HFFc6 (cell line): ENCODE measurements at places on chromosomes 1 and 21. TPM values are rescaled to one million over a fixed set of nuclear protein-coding genes. Genes with fewer than 3 reads are reported as not detected.

DNA sequence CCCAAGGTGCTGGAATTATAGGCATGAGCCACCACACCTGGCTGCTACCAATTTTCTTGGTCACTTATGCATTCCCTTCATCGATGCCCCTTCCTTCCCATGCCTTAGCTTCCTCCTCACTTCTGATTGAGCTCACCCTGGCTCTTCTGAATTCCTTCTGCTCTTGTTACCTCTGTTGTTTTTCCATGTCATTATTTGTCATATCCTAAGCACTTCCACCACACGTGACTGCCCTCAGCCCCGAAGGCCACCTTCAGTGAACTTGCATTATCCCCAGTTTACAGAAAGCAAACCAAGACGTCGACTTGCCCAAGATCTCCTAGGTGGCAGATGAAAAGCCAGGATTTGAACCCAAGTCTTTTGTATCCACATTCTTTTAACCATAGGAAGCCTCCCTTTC lies 30.7 kb downstream of the CA6 start:
- H3K27me3 ChIP-seq = peaks cover 16% of the 10 kb centered on the region
- no peak overlapping the region for H3K4me3 ChIP-seq
- peaks cover 15% of the 10 kb centered on the region for H3K4me1 ChIP-seq
- peaks cover 5% of the 10 kb centered on the region; the same call in 1 of the 2 replicates for H3K36me3 ChIP-seq
- DNase-seq = no peak

GRCh38 chr21:28790335-28790734 lies 202.3 kb downstream of the LTN1 start:
- peaks cover 3% of the 10 kb centered on the region; the same call in 1 of the 2 replicates for H3K36me3 ChIP-seq
- H3K27ac ChIP-seq = no peak overlapping the region
- H3K4me1 ChIP-seq = peaks cover 29% of the 10 kb centered on the region
- no peak for DNase-seq

DNA sequence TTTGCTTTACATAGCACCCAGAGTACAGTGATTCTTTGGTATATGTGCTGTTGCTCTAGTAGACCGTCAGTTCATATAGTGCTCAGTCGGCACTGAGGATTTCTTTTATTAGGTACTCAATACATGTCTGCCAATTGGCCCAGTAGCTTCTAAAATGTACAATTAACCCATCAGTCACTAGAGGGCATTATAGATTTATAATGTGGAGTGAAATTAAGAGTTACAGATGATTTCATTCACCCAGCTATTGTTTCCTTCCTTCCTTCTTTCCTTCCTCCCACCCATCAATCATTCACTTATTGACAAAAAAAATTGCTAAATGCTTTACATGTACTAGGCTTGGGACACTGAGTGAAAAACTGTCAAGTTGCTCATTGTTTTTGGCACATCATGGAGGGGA lies 263.6 kb upstream of the USP24 start:
- H3K27ac ChIP-seq = no peak overlapping the region
- DNase-seq = peak; percentile 31
- peaks cover 2% of the 10 kb centered on the region; the same call in 1 of the 2 replicates for H3K27me3 ChIP-seq

DNA sequence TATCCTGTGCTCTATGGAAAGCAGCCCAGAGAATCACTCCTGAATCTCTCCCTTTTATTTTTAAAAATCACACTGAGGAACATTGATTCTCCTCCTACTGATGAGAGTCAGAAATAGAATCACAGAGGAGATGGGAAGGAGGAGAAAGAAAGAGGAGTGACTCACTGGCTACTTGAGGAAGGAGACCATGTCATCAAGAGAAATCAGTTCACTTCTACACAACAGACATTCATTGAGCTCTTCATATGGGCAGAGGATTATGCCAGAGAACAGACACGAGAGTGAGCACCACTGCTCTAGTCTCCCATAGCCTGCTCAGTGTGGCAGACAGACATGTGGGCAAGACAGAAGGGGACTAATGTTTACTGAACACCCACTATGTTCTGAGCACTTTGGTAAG lies 44.2 kb downstream of the RAB3B start:
- H3K4me1 ChIP-seq = peaks cover 55% of the 10 kb centered on the region
- peak overlapping the region; percentile 47; the same call in 1 of the 2 replicates for H3K4me3 ChIP-seq
- DNase-seq = peak; percentile 49
- peaks cover 62% of the 10 kb centered on the region for H3K36me3 ChIP-seq

- DNase-seq = peak; percentile 36
- peak overlapping the region; percentile 96 for H3K4me3 ChIP-seq
- peaks cover 51% of the 10 kb centered on the region for H3K4me1 ChIP-seq
- H3K27me3 ChIP-seq = no peaks in the 10 kb centered on the region; the same call in 1 of the 2 replicates
Observed at GRCh38 chr1:93878501-93878888, 511 bp downstream of the DNTTIP2 start.

DNA sequence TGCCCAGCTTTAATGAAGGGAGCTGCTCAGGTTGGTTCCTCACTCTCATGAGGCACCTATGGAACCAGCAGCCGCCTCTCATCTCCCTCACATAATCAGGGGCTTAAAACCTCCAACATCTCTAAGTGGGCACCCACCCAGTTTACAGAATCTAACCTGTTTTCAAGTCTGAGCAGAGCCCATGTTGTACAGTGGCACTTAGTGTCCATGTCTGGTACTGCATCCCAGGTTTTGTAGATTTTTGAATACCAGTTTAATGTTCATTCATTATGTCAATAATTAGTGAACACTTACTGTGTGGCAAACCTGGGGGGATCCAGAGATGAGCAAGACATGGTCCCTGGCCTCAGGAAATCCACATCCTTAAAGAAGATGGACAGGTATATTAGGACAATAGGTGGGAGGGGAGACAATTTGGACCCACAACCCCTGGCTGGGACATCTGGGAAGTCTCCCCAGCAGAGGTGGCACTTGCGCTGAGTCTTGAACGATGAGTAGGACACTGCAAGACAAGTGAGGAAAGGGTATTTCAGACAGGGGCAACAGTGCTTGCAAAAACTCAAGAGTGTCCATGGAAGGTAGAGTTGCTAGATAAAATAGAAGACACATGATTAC lies 83.3 kb downstream of the LACTBL1 start:
- peaks cover 3% of the 10 kb centered on the region for H3K27me3 ChIP-seq
- no peak overlapping the region; the same call in 1 of the 2 replicates for H3K27ac ChIP-seq
- peaks cover 15% of the 10 kb centered on the region for H3K36me3 ChIP-seq
- peaks cover 21% of the 10 kb centered on the region for H3K4me1 ChIP-seq
- no peak overlapping the region for H3K4me3 ChIP-seq
- peak; percentile 28 for DNase-seq

- no peak for DNase-seq
- H3K4me1 ChIP-seq = peaks cover 36% of the 10 kb centered on the region
- peaks cover 5% of the 10 kb centered on the region; the same call in 1 of the 2 replicates for H3K36me3 ChIP-seq
- no peak overlapping the region for H3K27ac ChIP-seq
- H3K27me3 ChIP-seq = peaks cover 3% of the 10 kb centered on the region; the same call in 1 of the 2 replicates
Observed at GRCh38 chr1:55706397-55706796, 491.2 kb upstream of the USP24 start.

- H3K27ac ChIP-seq = no peak overlapping the region
- H3K4me3 ChIP-seq = no peak overlapping the region
- H3K4me1 ChIP-seq = peaks cover 17% of the 10 kb centered on the region
- H3K36me3 ChIP-seq = no peaks in the 10 kb centered on the region
Observed at GRCh38 chr1:39925721-39926342, 24.1 kb upstream of the MYCL start.

DNA sequence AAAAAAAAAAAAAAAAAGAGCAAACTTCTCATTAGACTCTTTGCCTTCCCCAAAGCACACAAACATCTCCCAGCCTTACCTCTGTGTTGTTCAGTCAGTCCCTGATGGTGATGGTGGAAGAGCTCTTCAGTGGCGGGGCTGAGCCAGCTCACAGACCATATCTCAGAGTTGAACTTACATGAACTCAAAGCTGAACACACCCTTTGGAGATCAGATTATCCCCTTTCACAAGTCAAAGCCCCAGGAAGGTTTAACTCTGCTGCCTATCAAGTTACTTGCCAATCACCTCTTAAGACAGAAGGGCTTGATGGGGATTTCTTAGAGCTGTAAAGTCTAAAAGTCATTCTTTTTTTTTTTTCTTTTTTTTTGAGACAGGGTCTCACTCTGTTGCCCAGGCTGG lies 55.2 kb upstream of the L1TD1 start:
- no peak for DNase-seq
- H3K27me3 ChIP-seq = no peaks in the 10 kb centered on the region
- H3K36me3 ChIP-seq = no peaks in the 10 kb centered on the region
- no peak overlapping the region for H3K27ac ChIP-seq

DNA sequence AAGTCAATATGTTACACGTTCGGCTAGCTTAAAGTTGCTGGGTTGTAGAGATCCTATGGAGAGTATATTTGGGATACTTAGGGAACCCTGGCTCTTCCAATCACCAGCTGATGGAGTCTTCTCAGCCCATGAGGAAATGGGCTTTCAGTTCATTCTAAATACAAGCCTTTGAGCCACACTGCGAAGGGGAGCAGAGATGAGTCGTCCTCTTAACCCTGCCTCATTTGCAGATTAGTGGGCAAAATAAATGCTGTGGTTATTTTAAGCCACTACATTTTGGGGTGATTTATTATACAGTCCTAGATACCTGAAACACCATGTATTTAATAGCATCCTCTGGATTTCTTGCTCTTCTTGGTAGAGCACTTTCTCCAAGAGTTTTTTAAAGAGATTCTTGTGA lies 19.0 kb upstream of the VCAM1 start:
- H3K36me3 ChIP-seq = no peaks in the 10 kb centered on the region
- no peaks in the 10 kb centered on the region; the same call in 1 of the 2 replicates for H3K4me1 ChIP-seq
- no peak for DNase-seq
- H3K27me3 ChIP-seq = peaks cover 1% of the 10 kb centered on the region; the same call in 1 of the 2 replicates
- no peak overlapping the region for H3K4me3 ChIP-seq

DNA sequence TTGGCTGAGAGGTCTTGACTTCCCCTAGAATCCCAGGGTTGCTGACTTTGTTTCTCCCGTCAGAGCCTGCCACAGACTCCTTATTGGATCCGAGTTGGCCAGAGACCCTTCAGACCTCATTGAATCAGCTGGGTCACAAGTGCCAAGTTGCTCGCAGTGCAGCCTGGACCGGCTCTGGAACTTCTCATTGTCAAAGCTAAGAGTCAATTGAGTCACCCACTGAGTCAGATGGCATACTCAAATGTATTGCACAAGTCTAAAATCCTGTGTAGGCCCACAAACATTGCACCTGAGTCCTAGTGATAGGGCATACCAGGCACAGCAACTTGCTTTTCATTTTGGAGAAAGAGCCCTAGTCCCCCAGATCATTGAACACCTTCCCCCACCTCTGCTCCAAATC lies 20.4 kb upstream of the SCAF4 start:
- no peak for DNase-seq
- H3K27me3 ChIP-seq = no peaks in the 10 kb centered on the region
- no peaks in the 10 kb centered on the region for H3K4me1 ChIP-seq
- H3K4me3 ChIP-seq = no peak overlapping the region
- H3K27ac ChIP-seq = no peak overlapping the region

DNA sequence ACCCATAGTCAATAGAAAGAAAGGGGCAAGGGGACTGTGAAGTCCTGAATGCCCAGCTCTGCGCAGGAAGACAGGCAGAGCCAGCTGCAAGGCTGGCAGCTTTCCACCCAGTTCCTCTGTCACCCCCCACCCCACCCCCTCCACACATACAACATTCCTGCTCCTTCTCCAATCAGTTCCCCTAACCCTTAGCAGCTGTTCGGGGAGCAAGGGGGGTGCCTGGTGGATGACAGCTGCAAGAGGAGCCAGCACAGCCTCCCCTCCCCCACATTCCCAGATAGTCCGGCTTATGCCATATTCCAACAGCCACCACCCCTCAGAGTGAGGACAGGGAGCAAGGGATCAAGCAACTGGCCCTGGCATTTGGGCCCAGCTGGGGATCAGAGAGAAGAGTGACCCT lies 9.7 kb downstream of the ARHGEF2 start:
- H3K36me3 ChIP-seq = peaks cover 33% of the 10 kb centered on the region
- H3K27me3 ChIP-seq = peaks cover 4% of the 10 kb centered on the region
- no peak for DNase-seq
- no peak overlapping the region for H3K4me3 ChIP-seq
- peak overlapping the region; percentile 86 for H3K27ac ChIP-seq
- peaks cover 62% of the 10 kb centered on the region for H3K4me1 ChIP-seq

- H3K36me3 ChIP-seq = no peaks in the 10 kb centered on the region
- H3K4me1 ChIP-seq = peaks cover 16% of the 10 kb centered on the region
- no peak for DNase-seq
- H3K27ac ChIP-seq = no peak within 1 kb of the TSS
- peaks cover 10% of the 10 kb centered on the region for H3K27me3 ChIP-seq
- no peak within 1 kb of the TSS for H3K4me3 ChIP-seq
Observed at GRCh38 chr1:68449901-68450300, at the start of gene RPE65. TSS of gene RPE65 (minus strand) at chr1:68449954. CDS start at chr1:68449905, 49 bp downstream.

- DNase-seq = no peak
- peaks cover 40% of the 10 kb centered on the region for H3K4me1 ChIP-seq
- H3K4me3 ChIP-seq = no peak overlapping the region
- peaks cover 2% of the 10 kb centered on the region; the same call in 1 of the 2 replicates for H3K27me3 ChIP-seq
- H3K36me3 ChIP-seq = no peaks in the 10 kb centered on the region
Observed at GRCh38 chr21:14870853-14871149, 194.0 kb downstream of the NRIP1 start.

JAM2 gene
- 0.05 to 0.19 TPM in 2 of 3 replicates, not detected in the other for total RNA-seq

PMVK gene
- total RNA-seq = 31.4 to 33.4 TPM (median 32.7 TPM) in 3 replicates

HP1BP3 gene
- 170 to 197 TPM (median 196 TPM) in 3 replicates for total RNA-seq

IGSF9 gene
- not detected in 2 replicates for total RNA-seq
